CD4-positive, alpha-beta memory T cell (primary cell): ENCODE measurements at places on chromosomes 1 and 21.
A peak's percentile ranks its signal among the peaks of the same experiment; 100 is the strongest.

DNA sequence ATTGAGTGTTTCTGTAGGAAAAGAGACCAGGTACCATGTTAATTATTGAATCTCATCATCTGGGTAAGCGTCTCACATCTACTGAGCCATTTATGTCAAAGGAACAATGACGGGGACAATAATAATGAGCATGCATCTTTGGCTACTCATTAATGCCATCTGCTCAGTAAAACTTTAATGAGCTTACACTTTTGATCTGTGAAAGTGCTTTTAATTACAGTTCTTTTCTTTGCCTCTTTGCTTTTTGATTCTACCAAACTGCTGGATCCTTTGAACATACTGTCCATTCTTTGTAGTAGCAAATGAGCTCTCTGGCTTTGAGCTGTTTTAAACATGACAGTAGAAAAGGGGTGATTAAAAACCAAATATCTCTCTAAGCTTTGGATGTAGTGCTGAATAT, 181.2 kb upstream of the IVNS1ABP start:
- no peak for DNase-seq

- DNase-seq = peak; percentile 90
Observed at GRCh38 chr1:100037927-100038659, 68.3 kb downstream of the SLC35A3 start.

- no peak for DNase-seq
Observed at GRCh38 chr1:222928212-222928611, 113.4 kb downstream of the DISP1 start.

- DNase-seq = no peak
Observed at GRCh38 chr1:159201642-159202041, 3.0 kb upstream of the ACKR1 start.

DNA sequence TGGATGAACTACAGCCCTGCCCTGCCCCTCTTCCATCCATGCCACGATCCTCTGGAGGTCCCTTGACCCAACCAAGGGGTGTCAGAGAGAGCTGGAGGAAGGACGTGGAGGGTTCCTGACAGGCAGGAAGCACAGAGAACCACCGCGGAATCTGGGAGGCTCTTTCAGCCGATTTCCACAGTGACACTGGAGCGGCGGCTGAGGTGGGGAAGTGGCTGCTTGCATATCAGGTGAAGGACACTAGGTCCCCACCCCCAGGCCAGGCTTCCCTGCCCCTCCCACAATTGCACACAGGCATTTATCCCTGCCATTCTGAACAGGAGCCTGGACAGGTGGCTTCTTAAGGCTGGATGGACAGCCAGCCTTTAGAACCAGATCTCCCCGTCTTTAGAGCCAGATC, 17.5 kb downstream of the LRRC71 start:
- DNase-seq = no peak

GRCh38 chr21:44395260-44395659, 41.8 kb downstream of the TRPM2 start:
- no peak for DNase-seq

- DNase-seq = no peak
Observed at GRCh38 chr1:199684686-199685273, 342.7 kb upstream of the NR5A2 start.

DNA sequence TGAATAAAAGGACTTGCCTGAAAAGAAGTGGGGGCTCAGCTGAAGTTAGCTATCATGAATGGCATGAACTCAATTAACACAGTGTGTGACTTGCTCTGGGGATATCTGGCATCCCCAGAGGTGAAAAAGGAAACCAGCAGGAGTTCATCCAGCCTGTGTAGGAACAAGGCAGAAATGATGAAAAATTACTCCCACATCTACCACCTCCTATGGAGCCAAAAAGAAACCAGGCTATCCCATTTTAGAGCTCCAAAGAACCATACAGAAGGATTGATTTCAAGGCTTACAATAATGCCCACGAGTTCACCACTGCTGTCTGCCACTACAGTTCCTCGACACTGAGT, 25.3 kb downstream of the TP53BP2 start:
- no peak for DNase-seq

- no peak for DNase-seq
Observed at GRCh38 chr1:102758418-102758817, 349.9 kb downstream of the COL11A1 start.

DNA sequence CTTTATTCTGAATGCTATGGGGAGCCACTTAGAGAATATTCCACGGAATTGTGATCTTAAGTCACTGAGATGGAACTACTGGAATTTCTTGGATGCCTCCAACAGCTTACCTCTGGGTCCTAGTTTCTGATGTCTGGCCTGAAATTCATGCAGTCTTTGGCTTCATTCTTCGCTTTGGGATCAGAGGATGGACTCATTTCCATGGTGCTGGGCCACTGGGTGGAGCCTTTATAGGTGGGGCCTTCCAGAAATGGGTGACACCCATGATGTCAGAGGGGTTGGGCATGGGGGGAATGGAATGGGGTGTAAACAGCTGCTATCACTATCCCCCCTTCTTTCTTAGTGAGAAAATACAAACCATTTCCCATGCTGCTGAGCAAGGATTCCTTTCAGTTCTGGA, 73.7 kb upstream of the FGGY start:
- no peak for DNase-seq

- no peak for DNase-seq
Observed at GRCh38 chr1:162094723-162095122, 25.2 kb downstream of the NOS1AP start.

GRCh38 chr1:100955322-100955721, 59.4 kb downstream of the SLC30A7 start:
- DNase-seq = no peak

DNA sequence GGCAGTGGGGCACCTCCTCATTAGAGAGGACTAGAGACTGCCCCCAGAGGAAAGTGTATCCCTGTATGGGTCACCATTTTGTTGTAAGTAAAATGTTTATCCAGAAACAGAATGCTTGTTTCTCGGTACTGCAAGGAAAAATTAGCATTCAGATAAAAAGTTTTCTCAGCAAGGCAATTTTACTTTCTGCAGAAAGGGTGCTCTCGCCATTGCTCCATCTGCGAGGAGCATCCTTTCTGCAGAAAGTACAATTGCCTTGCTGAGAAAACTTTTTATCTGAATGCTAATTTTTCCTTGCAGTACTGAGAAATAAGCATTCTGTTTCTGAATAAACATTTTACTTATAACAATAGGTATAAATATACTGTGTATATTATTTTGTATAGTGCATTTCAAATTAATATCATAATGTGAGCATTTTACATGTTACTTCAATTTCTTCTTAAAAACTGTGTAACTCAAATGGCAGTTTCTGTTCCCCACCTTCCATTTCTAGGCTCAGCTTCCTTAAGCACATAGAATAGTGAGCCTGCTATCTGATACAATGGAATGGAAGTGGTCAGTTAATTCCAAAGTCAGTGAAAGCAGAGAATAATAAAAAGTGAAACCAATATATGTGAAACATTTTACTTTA, 76.5 kb upstream of the DESI2 start:
- DNase-seq = no peak
